ENCODE measurements at places on chromosomes 1 and 21.
A peak's percentile ranks its signal among the peaks of the same experiment; 100 is the strongest.

GRCh38 chr1:228394571-228395394 is 11.9 kb downstream of the TRIM11 start:
- DNase-seq = no peak

- DNase-seq = no peak
These were observed 27.8 kb downstream of the FBXO42 start for GRCh38 chr1:16324456-16324890.

GRCh38 chr1:64318428-64318827 is 115.0 kb downstream of the UBE2U start:
- no peak for DNase-seq

GRCh38 chr1:197768014-197768805 is 7.1 kb downstream of the DENND1B start:
- DNase-seq = no peak

DNA sequence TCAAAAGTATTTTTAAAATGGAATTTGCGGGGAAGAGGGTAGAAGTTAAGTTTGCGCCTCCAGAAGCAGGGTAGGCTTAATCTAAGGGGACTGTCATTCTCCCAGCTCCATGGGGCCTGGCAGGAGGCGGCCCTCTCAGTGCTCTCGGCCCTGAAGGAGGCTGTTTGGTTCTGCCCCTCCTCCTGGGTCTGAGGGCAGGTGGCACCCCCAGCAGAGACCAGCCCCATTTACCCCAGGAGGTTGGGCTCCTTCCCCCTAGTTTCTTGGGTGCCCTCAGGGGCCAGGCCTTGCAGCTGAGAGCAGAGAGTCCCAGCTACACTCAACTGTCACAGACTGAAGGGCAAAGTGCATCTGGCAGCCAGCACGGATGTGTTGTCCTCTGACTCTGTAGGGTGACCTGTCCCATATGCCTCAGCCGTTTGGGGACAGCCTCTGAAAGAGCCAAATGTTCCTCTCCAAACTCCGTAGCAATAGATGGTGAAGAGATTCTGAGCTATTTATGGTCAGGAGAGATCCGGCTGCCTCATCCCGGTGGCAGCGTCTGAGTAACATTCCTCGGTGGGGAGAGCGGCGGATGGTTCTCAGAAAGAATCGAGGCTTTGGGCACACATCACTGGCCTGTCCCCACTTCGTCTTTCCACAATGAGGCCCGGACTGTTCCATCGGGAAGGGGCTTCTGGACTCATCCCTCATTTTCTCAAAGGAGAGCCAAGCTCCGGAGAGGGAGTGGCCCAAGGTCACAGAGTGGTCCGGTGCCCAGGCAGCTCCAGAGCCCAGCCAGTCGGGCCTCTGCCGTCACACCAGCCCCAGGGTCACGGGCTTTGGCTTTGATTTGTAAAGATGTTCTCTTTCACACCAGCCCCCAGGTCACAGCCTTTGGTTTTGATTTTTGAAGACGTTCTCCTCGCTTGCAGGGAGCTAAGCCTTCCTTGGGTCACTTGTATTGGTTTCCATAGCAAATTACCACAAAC is 424.2 kb upstream of the VAMP3 start:
- no peak for DNase-seq

GRCh38 chr1:226582966-226583365 is 34.4 kb downstream of the STUM start:
- DNase-seq = peak; percentile 42

DNA sequence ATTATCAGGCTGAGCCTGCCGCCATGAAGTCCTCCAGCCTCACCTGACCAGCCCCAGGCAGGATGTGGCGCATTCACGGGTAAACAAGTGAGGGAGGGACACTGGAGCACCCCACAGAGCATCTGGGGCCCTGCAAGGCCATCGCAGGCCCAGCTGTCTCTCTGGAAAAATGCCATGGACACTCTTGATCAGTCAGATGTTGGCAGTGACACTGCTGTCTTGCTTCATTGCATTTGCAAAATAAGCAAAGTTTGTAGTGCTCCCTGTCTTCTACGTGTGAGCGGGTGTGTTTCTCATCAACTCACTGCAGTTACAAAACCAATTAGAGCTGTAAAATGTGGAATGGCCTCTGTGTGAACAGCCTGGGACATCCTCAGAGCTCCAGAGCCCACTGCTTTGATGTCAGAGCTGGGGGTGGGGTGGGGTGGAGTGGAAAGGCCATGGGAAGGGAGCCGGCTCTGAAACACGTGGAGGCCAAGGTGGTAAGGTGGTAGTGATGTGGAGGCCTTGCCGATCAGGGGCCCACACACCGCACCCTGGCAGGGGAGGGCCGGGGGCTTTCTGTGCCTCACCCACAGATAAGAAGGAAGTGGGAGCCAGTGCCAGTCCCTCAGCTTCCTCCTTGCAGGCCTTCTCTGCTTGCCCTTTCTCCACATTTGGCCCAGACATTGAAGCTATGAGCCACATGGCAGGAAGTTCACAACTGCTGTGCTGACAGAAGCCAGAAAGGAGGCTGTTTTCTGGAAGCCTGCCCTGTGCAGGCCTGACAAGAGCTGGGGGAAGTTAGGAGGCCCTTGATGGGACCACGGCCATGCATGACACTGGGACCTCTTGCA is 254.9 kb downstream of the RHOU start:
- peak; percentile 91 for DNase-seq

- peak; percentile 83 for DNase-seq
These were observed 43.1 kb downstream of the PCNX2 start for GRCh38 chr1:233252441-233252840.

Measured in suppressor macrophage (primary cell).